ENCODE measurements at places on chromosomes 3 and 15.

- DNase-seq = peak; percentile 57
Observed at GRCh38 chr3:143002083-143002712, 828 bp downstream of the U2SURP start.

GRCh38 chr15:69767191-69767590, 314.6 kb downstream of the RPLP1 start:
- peak; percentile 62 for DNase-seq

DNA sequence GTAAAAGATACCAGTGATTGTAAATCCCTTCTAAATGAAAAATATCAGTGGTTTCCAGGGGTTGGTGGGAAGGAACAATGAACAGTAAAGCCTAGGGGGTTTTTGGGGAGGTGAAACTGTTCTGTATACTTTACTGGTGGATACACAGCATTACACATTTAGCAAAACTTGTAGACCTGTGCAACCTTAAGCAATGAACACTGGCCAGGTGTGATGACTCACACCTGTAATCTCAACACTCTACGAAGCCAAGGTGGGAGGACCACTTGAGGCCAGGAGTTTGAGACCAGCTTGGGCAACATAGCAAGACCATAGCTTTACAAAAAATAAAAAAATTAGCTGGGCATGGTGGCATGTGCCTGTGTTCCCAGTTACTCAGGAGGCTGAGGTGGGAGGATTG, 1.8 kb downstream of the CCDC13 start:
- no peak for DNase-seq

GRCh38 chr15:93289941-93290617, 201.1 kb upstream of the RGMA start:
- no peak for DNase-seq

Measured in inflammatory macrophage treated with lipopolysaccharide for 4 hours (primary cell).